ENCODE measurements at places on chromosomes 5 and 9.
A peak's percentile ranks its signal among the peaks of the same experiment; 100 is the strongest.

DNA sequence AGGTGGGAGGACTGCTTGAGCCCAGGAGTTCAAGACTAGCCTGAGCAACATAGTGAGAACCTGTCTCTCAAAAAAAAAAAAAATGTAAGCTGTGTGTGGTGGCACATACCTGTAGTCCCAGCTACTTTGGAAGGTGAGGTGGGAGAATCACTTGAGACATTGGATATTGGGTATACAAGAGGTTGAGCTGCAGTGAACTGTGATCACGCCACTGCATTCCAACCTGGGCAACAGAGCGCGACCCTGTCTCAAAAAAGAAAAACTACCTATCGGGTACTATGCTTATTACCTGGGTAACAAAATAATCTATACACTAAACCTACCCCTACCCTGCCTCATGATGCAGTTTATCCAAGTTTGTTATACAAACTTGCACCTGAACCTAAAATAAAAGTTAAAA lies 64.9 kb downstream of the AOPEP start:
- DNase-seq: no peak

DNA sequence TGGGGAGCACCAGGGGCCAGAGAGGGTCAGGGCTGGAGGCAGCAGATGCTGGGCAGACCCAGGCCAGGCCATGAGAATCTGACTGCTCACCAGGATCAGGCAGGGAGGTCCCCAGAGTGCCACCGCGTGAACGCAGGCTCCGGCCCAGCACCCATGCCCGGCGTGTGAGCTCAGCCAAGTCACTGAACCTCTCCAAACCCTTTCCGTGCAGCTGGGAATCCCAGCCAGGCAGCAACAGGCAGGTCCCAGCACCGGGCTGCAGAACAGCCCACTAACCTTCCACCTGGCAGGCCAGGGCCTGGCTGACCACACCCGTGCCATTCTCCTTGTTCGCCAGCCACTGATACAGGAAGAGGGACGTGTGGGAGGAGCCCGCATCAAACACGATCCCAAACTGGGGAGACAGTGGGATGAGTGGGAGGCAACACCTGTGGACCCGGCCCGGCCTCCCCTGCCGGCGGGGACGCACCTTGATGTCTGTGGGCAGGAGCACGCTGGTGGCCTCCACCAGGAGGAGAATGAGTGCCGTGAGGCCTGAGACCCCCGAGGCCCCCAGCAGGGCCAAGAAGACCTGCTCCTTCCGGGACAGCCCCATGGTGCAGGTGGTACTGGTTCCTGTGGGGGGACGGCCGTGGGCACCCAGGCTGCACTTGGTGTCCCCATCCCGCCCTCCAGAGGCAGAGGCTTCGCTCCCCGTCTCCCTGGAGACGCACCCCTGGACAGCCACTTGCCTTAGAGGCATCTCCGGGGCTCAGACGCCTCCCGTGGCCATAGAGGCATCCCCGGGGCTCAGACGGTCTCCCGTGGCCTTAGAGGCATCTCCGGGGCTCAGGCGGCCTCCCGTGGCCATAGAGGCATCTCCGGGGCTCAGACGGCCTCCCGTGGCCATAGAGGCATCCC lies 3.2 kb downstream of the ENTPD8 start:
- no peak for DNase-seq

GRCh38 chr9:134130503-134131375 lies 5.1 kb upstream of the WDR5 start:
- DNase-seq: no peak

- no peak for DNase-seq
Observed at GRCh38 chr5:149464796-149465489, 85.9 kb upstream of the IL17B start.

GRCh38 chr9:124392871-124393460 lies 22.3 kb downstream of the PSMB7 start:
- no peak for DNase-seq

DNA sequence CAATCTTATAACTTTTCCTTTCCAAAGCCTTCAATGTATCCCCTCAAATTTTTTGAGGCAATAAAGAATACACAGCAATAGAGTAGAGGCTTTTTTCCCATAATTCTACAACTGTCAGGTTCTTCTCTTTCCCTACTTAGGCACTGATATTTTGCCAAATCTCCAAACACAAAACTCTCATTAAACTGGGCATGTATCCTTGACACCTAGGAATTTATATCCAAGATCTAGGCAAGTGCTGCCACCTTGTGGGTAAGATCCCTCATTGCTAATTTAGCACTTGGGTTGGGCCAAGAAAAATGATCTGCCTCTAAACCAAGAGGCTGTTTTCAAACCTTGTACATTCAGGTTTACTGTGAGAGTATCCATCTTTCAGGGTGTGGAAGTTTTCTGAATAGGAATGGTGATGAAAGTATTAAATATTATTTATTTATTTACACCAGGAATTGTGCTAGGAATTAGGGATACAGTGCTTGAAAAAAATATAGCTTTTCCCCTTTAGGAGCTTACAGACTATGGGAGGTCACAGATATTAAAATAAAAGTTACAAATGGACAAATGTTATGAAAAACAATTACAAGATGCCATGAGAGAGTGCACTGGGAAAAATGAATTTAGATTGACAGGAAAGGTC lies 17.6 kb downstream of the TSTD2 start:
- DNase-seq: peak; percentile 63

DNA sequence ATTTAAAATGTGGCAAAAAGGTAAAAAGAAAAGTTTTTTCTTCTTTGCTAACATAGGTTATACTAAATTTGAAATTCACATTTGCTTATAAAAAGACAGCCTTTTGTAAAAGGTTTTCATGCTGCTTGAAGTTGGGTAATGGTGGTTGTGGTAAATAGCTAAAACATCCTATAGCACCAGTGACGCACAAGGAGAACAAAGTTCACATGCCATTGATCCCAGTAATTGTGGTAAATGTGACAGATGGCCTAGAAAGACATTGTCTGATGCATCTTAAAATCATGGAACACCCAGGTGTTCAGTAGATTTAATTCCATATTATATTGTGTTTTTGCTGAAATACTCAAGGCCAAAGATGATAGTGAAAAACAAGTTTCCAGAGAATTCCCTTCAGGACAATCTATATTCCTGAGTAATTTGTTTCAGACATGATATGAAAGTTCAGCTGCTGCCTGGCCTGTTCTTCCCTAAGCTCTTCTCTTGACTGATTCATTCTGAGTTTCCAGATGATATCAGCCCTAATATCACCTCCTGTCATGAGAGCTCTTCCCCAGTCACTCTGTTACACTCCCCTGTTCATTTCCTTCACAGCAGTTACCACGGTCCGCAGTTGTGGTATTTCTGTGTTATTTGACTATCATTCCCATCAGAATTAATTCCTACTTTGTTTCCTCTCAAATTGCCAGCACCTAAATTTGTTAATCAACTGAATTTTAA lies 4.6 kb upstream of the FBXL17 start:
- no peak for DNase-seq

GRCh38 chr5:126814721-126815404 lies 37.9 kb downstream of the LMNB1 start:
- DNase-seq: no peak

DNA sequence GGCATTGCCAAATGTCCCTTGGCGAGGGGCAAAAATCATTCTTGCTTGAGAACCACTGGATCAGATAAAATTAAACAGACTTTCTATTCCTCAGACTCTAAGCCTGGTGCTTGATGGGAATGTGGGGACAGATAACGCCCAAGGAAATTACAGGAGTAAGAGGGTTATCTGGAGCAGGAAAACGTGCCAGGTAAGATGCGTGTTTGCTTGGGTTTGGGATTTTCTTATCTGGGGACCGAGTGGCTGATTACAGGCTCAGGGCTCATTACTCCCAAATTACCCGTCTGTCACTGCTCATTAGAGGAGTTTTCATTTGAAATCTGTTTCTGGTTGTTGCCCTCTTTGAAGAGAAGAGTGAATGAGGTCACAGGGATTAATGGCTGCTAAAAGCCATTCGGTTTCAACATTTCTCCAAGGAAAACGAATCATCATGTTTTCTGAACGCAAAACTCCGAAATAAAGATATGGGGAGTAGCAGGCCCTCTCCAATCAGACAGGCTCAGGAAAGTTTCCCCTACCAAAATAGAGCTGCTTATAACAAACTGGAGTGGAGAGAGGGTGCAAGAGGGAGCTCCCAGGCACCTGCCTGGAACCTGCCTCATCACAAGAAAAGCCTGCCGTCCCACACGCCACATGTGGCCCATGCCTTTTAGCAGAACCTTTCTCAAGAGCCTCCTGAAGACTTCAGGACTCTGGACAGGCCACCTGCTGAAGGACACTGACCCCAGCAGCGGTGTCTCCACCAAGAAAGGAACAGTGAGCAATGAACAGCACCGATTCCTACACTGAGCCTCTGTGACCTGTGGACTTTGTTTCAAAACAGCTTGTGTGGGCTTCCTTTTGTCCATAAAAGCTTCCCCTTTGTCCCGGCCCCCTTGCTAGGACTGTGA lies 136.4 kb downstream of the ICE1 start:
- DNase-seq: no peak

DNA sequence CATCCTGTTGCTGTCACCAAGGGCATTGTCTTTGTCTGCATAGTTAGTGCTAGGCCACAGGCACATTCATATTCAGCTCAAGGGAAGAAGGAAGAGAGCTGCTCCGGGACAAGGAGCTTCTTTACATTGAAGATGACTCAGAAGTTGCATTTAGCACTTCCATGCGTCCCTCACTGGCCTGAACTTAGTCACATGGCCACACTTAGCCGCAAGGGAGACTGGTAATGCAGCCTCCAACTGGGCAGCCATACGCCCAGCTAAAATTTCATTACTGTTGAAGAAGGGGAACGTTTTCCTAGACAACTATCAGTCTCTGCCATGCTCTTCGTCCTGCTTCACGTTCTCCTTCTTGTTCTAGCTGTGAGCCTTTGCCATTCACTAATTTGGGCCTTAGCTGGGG lies 20.0 kb downstream of the ACTL7B start:
- DNase-seq: no peak

DNA sequence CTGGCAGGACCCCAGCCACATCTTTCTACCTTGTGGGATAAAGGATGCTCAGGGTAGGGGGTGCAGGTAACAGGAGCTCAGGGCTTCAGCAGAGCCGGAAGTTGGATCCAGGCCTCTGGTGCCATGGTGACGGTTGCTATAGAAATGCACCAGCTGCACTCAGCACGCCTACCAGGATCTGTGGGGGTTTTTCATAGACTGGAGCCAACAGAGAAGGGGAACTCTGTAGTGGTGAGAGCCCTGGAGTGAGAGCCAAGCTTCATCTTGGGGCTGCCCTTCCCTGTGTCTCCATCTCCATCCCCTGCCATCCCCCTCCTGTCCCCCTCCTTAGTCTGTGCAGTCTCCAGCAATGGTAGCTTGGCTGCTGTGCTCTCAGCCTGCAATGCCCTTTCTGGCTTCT lies 27.5 kb upstream of the BOD1 start:
- DNase-seq: no peak

- no peak for DNase-seq
Observed at GRCh38 chr9:75452512-75452911, 364.2 kb downstream of the OSTF1 start.
